Endodermal cell (in vitro differentiated cells): ENCODE measurements at places on chromosomes 12 and 14. TPM values are rescaled to one million over a fixed set of nuclear protein-coding genes. Genes with fewer than 3 reads are reported as not detected.

GRCh38 chr12:48115957-48116356 is 3.2 kb upstream of the PFKM start:
- H3K4me3 ChIP-seq, result no peak overlapping the region
- H3K27me3 ChIP-seq, result no peaks in the 10 kb centered on the region
- H3K36me3 ChIP-seq, result no peaks in the 10 kb centered on the region
- H3K27ac ChIP-seq, result no peak overlapping the region
- no peaks in the 10 kb centered on the region for H3K4me1 ChIP-seq

Gene PPP4R4
- 2.6 and 4.6 TPM in 2 replicates for total RNA-seq

DNA sequence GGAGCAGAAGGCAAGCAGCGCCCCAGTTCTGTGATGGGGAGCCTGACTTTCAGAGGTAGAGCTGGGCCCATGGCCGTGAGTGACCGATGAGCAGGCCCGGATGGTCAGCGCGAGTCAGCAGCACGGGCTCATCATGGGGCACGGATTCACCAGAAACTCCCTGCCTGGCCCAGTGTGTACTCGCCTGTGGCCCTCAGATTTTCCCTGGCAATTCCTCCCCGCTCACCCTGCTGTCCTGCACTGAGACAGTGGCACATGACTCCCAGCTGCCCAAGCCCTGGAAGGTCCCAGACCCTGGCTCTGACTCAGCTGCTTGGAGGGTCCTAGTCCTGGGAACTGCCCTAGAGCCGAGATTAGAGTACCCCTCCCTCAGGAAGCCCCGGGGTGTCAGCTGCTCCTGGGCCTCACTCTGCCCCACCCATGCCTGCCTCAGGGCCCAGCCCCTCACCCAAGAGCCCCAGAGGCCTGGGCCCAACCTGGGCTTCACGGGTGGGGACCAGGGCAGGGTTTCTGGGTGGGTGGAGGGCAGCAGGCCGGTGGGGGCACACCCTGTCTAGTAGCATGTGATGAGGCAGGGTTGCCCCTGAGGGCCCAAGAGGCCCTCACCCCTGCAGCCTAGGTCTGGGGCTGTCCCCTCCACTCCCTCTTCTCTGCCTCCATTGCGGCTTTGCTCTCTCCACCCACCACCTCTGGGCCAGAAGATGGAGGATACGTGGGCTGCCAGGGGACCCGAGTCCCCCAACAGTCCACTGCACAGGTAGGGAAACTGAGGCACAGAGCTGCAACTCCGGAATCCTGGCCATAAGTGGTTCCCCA is 8.4 kb downstream of the TRMT61A start:
- H3K27ac ChIP-seq, result no peak overlapping the region
- no peak for DNase-seq
- no peak overlapping the region for H3K4me3 ChIP-seq
- H3K27me3 ChIP-seq, result no peaks in the 10 kb centered on the region

- H3K27me3 ChIP-seq, result peaks cover 38% of the 10 kb centered on the region
- no peak overlapping the region for H3K4me3 ChIP-seq
- H3K27ac ChIP-seq, result no peak overlapping the region
- H3K4me1 ChIP-seq, result no peaks in the 10 kb centered on the region
- no peak for DNase-seq
These were observed 62.8 kb upstream of the EGLN3 start for GRCh38 chr14:34013721-34014060.

DNA sequence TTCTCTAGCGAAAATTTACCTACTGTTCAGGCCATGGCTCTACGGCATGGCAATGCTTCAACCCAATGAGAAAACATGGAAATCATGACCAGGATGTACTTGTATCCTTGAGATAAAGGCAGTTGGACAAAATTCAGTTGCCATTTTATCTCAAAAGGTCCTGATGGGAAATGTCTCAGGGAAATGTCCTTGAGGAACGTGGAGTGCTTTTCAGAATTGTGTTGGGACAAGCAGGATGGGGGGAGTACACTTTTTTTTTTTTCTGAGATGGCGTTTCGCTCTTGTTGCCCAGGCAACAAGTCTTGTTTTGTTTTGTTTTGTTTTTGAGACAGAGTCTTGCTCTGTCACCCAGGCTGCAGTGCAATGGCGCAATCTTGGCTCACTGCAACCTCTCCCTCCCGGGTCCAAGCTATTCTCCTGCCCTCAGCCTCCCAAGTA is 86.8 kb upstream of the EIF5 start:
- no peaks in the 10 kb centered on the region for H3K36me3 ChIP-seq
- no peak overlapping the region for H3K4me3 ChIP-seq
- no peaks in the 10 kb centered on the region for H3K27me3 ChIP-seq
- no peaks in the 10 kb centered on the region for H3K4me1 ChIP-seq
- DNase-seq, result no peak
